ENCODE measurements at places on chromosomes 4 and X.

GRCh38 chr4:184819786-184820185 lies 6.0 kb downstream of the ACSL1 start:
- no peak for DNase-seq

DNA sequence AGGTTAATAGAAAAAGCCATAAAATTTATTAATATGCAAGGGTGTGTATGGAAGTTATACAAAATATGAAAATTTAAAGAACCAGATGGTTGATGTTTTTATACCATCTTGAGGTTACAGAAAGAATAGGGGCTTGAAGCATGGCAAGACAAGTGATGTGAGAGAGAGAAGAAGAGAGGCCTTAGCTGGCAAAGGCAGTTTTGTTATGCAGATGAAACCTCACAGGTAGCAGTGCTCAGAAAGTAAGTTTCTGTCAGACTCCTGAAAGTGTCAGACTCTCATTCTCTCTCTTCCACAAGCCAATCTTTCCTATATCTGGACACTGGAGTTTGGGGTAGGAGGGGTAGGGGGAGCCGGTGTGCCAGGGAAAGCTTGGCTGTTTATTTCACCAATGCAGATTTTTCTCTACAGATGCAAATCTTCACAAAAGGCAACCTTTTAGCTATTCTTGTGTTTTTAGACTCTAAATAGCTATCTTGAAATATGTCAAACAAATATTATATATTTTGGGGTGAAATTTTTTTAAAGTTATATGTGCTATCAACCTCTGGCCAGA lies 124.5 kb downstream of the CFAP299 start:
- DNase-seq = no peak

DNA sequence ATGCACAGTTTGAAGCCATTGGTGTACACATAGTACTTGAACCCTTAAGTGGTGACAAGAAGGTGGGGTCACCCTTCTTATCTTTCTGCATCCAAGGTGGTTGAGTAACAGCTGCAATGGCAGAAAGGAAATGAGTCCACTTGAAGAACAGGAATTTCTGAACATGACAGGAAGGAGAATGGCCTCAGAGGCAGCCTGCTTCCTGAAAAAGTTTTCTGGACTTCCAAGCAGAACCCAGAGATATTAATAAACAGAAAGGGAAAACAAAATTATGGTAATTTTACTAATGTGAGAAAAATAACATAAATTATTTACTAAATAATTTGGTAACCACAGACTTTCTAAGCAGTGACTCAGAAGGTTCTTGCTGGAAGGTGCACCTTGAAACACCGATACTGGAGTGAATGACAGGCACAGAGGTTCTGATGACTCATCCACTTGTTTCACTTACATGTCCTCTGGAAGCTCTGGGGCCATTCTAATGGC lies 119.9 kb upstream of the HS3ST1 start:
- no peak for DNase-seq

DNA sequence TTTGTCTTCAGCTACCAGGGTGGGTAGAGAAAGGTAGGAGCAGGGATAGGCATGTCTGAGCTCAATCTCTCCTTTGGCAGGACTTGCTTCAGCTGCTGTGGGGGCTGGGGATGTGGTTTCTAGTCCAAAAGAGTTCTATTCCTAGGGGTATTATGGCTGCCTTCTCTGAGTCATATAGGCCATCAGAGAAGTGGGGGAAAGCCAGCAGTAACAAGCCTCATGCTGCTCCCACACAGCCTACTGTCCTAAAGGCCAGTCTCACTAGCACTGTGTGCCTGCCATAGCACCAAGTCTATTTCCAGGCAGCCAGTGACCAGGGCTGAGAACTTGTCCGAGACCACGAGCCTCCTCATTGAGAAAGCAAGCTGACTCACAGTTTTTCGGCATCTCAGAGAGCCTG lies 270.6 kb downstream of the DCAF12L2 start:
- no peak for DNase-seq

GRCh38 chr4:58219179-58219578 lies 1109.0 kb upstream of the IGFBP7 start:
- no peak for DNase-seq

- DNase-seq = no peak
These were observed 23.3 kb upstream of the REPS2 start for GRCh38 chrX:16923157-16923556.

DNA sequence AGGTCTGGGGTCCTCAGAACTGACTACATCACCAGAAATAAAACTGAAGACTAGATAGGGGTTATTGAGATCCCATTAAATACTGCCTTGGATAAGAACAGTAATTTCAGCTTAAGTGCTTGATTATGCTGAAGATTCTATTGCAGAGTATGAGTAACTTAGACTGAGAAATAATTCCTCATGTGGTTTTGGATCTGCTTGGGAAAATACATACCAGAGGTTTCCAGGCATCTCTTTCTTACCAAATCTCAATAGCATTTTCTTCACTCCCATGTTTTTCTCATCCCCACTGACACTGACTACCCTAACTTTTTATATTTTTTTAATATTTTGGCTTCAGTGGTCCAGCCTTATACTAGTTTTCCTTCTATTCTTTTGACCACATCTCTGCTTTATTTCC lies 92.0 kb upstream of the TEX13D start:
- DNase-seq = no peak

GRCh38 chr4:14566518-14566917 lies 435.8 kb upstream of the CPEB2 start:
- no peak for DNase-seq

GRCh38 chr4:52142816-52143215 lies 91.7 kb downstream of the SPATA18 start:
- no peak for DNase-seq

DNA sequence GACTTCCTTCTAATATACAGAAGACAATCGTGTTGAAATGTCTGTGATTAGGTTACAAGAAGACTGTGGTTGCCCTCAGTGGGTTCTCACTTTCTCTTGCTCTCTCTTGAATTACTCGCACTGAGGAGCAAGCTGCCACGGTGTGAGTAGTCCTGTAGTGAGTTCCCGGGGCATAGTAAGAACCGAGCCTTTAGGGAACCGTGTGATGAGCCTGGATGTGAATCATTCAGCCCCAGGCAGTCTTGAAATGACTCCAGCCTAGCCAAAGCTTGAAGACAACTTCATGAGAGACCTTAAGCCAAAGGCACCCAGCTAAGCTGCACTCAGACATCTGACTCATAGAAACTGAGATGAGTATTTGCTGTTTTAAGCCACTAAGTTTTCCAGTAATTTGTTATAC lies 292.7 kb downstream of the SPOCK3 start:
- no peak for DNase-seq

GRCh38 chr4:94410678-94411206 lies 41.0 kb upstream of the PDLIM5 start:
- no peak for DNase-seq

DNA sequence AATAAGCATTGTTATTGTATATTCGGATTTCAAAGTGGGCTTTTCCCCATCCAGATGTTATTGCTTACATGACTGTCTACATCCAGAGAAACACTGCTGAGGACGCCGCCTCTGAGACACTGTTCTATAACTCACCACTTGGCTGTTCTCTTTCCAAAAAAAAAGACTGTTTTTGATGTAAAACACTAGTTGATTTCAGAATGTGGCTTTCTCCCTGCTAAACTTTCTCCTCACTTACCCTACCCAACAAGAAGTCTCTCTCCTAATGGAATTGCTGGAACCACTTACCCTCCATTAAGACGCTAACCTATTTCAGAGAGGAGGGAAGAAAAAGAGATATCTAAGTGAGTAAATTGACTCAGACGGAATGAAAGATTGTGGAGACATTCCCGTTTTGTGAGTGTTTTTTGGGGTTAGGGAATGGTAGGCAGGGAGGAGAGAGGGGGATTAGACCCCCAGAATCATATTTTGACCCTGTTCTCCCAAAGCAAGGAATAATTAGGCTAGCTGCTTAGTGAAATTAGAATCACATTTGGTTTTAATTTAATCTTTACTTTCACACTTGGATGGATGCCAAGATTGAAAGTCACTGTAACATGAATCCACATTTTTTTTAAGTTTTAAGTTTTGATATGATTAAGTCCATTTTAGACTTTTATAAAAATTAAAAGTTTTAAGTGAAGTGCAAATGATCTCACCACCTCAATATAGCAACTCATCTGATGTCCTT lies 174.9 kb downstream of the CHIC2 start:
- DNase-seq = no peak

- no peak for DNase-seq
These were observed 4.5 kb downstream of the DTHD1 start for GRCh38 chr4:36285784-36286480.

DNA sequence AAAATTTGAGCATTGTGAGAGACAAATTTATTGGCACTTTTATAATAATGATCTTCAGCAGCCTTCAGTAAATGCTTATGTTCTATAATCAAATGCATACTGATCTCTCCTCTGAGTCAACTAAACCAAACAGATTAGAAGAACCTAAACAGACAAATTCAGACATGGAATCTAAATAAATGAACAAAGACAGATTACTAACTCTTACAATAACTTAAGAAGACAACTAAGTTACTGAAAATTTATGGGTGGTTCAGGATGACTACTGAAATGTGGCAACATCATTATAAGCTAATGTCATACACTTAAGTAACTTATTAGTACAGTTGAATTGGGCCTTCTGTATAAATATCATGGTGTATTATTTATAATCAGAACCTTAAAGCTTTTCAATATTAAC lies 127.3 kb downstream of the NEK1 start:
- no peak for DNase-seq

DNA sequence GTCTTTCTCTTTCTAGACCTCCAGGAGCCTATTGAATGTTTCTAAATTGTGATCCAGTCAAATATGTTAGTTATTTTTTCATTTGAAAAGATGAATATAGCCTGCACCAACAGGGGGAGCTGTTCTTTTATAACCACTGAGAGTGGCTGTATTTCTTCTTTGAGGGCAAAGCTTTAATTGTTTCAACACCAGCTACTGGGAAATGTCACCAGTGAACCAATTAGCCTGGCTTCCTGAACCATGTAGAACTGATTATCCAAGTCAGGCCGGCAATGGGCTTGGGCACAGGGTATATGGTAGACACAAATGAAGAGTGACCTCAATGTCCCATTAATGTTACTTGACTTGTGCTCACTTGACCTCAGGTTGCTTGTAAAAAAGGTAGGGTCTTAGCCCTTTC lies 4.8 kb upstream of the DAPP1 start:
- no peak for DNase-seq

DNA sequence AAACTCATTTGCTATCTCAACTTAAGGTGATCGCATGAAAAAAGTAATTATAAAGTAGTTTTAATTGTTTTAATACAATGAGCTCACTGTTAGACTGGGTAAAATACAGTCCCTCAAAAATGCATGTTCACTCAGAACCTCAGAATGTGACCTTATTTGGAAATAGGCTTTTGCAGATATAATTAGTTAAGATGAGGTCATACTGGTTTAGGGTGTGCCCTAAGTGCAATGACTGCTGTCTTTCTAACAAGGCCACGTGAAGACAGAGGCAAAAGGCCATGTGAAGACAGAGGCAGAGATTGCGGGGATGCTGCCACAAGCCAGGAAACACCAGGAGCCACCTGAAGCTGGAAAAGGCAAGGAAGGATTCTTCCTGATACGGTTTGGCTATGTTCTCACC lies 262.1 kb downstream of the NKX6-1 start:
- no peak for DNase-seq

- no peak for DNase-seq
These were observed 15.3 kb downstream of the CTAG1B start for GRCh38 chrX:154603438-154604430.

DNA sequence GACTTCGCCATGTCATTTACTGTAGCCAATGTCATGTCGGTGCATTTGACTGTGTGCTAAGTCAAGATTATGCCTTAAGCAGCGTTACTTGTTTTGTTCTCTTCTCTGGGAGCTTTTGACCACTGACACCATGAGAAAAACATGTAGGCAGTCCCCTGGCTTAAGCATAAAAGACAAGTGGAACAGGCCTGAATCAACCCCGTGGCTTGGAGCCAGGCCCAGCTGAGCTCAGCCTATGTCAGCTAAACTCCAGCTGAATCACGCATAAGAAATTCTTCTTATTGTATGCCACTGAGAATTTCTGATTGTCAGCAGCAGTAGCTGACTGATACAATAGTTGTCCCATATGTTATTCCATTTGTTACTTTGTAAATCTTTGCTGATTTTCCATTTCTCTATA lies 261.9 kb downstream of the CBLL2 start:
- DNase-seq = no peak

- DNase-seq = no peak
These were observed 32.6 kb downstream of the DOCK11 start for GRCh38 chrX:118528071-118528737.

GRCh38 chr4:53121264-53121865 lies 244.5 kb downstream of the SCFD2 start:
- DNase-seq = no peak

GRCh38 chr4:3707423-3708102 lies 58.6 kb upstream of the ADRA2C start:
- no peak for DNase-seq

GRCh38 chr4:173704201-173704600 lies 174.2 kb upstream of the HAND2 start:
- no peak for DNase-seq

DNA sequence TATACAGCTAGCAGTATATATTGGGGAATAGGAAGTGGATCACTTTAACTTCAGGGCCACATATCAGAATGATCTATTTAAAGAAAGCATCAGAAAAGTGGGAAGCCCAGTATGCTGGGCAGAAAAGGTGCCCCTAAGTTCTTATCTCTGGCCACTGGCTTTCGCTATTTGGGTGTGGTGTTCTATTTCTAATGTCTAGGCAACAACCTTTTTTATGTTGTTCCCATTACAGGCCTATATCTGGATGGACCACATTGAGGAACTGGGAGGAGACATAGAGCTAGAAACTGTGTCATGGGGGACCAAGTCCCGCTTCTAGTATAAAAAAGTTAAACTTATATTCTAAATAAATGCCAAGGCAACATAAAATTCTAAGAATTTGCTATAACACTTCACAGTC lies 935.6 kb downstream of the PDHA2 start:
- DNase-seq = no peak

GRCh38 chrX:15505101-15505500 lies 4.5 kb downstream of the BMX start:
- no peak for DNase-seq

DNA sequence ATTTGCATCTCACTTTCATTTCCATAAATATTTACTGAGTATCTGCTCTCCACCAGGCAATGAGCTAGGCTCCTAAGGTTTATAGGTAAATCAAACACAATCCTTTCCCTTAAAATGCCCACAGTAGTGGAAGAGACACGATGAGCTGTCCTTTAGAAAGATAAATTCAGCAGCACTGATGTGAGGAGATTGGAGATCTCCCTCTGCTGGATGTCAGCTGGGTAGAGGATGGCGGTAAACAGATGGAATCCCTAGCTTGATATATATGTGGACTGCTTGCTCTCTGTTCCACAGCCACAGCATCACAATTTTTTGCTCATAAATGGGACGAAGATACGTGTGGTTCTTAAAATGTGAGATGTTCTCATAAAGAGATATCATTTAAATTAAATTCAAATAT lies 216.4 kb upstream of the RASGEF1B start:
- DNase-seq = no peak

All from right lung (tissue), 10 donors.